Spinal cord (tissue), 10 donors: ENCODE measurements at places on chromosomes 12 and 14. TPM values are rescaled to one million over a fixed set of nuclear protein-coding genes. Genes with fewer than 3 reads are reported as not detected.

DNA sequence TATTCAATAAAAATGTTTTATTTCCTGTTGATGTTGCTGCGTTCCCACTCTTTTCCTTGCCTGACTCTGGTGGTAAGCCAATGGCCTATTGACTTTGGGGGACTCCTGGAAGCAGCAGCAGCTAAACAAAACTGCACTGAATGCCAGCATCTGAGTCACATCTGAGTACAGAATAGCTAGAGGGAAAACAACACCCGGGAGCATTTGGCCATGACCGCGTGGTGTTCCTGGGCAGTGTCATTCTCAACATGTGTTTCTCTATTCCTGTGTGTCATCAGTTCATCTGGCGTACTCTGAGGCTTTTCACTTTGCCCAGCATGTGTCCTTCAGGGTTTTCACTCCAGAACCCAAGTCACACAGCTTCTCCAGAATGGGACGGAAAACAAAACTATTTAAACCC is 238.8 kb downstream of the PAWR start:
- DNase-seq, result peak; percentile 26
- H3K36me3 ChIP-seq, result peaks cover 2% of the 10 kb centered on the region
- H3K27me3 ChIP-seq, result no peaks in the 10 kb centered on the region
- peaks cover 3% of the 10 kb centered on the region for H3K4me1 ChIP-seq

- no peaks in the 10 kb centered on the region for H3K27me3 ChIP-seq
- DNase-seq, result no peak
- H3K4me1 ChIP-seq, result no peaks in the 10 kb centered on the region
Measured at GRCh38 chr12:125742413-125742812, 677.2 kb downstream of the AACS start.

- no peak overlapping the region for H3K27ac ChIP-seq
- no peaks in the 10 kb centered on the region for H3K4me1 ChIP-seq
- H3K27me3 ChIP-seq, result no peaks in the 10 kb centered on the region
Measured at GRCh38 chr14:61335049-61335448, 13.7 kb downstream of the PRKCH start.

GRCh38 chr14:72466325-72466724 is 427.6 kb downstream of the DPF3 start:
- DNase-seq, result no peak
- H3K36me3 ChIP-seq, result no peaks in the 10 kb centered on the region
- no peak overlapping the region for H3K27ac ChIP-seq
- H3K4me1 ChIP-seq, result no peaks in the 10 kb centered on the region

DNA sequence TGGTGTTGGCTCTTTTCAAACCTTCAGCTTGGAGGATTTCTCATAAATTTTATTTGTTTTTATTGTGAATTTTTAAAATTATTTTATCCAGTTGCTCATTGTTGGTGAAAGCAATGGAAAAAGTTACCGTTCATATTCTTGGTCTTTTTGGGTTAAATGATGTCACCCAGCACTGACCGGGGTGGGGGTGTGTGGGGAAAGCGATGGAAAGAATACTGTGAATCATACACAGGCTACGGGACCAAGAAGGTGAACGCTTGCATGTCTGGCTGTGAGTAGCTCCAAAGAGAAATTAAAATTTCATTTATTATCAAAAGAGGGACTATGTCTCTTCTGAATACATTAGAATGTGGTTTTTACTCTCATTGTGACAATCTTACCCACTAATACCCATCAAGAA is 430.1 kb downstream of the AEBP2 start:
- no peaks in the 10 kb centered on the region for H3K27me3 ChIP-seq
- no peak overlapping the region for H3K4me3 ChIP-seq
- peaks cover 2% of the 10 kb centered on the region for H3K4me1 ChIP-seq
- no peak overlapping the region for H3K27ac ChIP-seq
- H3K36me3 ChIP-seq, result no peaks in the 10 kb centered on the region

DNA sequence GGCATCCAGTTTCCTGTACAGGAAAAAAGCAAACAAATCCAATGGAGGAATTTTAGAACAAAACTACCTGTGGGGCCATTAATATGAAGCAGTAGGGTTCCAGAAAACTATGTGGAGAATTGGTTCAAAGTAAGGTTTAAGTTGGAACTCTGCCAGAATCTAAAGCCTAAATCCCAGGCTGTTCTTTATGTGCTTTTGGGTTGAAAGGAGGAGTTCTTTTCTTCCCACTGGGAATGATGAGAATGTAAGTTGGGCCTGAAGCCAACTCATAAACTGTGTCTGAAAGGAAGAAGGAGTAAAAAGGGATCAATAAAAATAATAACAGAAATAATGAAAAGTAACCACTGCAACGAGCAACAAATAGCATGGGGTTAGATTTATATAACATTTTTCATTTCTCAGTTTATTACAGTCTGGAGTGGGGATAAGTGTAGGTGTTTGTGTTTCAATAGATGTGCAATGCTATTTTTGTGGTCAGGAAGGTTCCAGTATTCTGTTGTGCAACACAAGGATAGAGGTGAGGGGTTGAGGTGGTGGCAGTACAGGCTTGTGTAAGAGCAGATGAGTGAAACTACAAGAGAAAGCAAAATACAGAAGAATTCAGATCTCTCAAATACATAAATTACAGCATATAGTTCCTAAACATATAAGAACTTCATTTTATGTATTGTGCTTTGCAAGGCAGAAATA is 373.6 kb downstream of the EMP1 start:
- no peaks in the 10 kb centered on the region for H3K36me3 ChIP-seq
- no peaks in the 10 kb centered on the region for H3K27me3 ChIP-seq
- no peak overlapping the region for H3K27ac ChIP-seq
- peak; percentile 7 for DNase-seq

- DNase-seq, result no peak
- no peak overlapping the region for H3K4me3 ChIP-seq
- no peaks in the 10 kb centered on the region for H3K27me3 ChIP-seq
- peaks cover 14% of the 10 kb centered on the region for H3K4me1 ChIP-seq
Measured at GRCh38 chr14:72675126-72675525, 218.8 kb downstream of the DPF3 start.

DNA sequence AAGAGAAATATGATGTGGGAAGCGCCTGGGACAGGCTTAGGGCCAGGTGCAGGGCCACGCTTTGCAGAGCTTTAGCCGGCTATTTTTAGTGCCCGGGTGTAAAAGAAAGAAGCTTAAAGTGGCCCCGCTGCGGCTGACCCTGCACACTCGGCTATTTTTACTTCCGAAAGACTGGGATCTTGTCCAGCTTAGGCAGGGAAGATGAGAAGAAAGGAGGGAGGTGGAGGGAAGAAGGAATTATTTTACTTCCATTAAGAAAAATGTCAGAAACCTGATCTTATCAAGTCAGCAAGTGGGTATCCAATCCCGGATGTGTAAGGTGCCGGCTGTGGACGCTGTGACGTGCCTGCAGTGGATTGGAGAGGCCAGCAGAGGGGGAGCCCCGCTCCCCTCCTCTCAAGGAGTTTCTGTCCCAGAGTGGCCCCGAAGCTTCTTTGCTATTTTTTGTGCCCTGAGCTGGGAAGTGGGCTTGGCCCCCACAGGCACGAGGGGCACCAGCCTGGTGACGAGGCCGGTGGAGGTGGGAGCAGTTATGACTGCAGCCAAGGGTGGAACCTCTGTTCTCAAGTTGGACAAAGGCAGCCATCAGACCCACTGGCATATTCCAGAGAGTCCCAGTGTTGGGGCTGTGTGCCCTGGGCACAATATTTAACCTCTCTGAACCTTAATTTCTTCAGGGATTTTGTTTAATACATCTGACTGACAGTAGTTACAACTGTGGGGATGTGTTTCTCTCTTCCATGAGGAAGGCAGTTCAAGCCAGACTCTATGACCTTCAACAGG is 97.7 kb downstream of the ESRRB start:
- peak; percentile 61 for DNase-seq
- no peaks in the 10 kb centered on the region for H3K27me3 ChIP-seq
- no peak overlapping the region for H3K4me3 ChIP-seq

GRCh38 chr12:54734196-54734950 is 86.2 kb upstream of the DCD start:
- H3K36me3 ChIP-seq, result no peaks in the 10 kb centered on the region
- no peak for DNase-seq
- H3K27me3 ChIP-seq, result no peaks in the 10 kb centered on the region
- H3K4me1 ChIP-seq, result no peaks in the 10 kb centered on the region
- H3K4me3 ChIP-seq, result no peak overlapping the region
- H3K27ac ChIP-seq, result no peak overlapping the region

DNA sequence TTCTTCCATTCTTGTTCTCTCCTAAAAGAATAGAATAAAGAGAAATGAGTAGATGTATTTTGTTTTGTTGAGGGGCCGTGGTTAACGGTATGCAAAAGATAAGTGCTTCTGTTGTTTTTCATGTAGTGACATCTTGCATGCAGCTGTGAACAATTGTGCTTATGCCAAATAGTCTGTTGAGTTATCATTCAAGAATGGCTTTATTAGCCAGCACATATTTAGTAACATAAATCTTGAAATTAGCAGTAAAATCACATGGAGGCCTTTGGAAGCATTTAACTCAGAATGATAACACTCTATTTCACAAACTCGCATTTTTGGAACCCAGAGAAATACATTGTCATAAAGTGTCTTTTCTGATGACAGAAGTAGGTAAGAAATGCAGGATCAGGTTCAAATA is 1772.0 kb upstream of the FLRT2 start:
- no peaks in the 10 kb centered on the region for H3K4me1 ChIP-seq
- no peak overlapping the region for H3K4me3 ChIP-seq
- H3K27me3 ChIP-seq, result no peaks in the 10 kb centered on the region
- H3K27ac ChIP-seq, result no peak overlapping the region

Gene LRFN5
- 72.4 TPM for total RNA-seq
